Osteocyte (in vitro differentiated cells): ENCODE measurements at places on chromosomes 7 and 10. TPM values are rescaled to one million over a fixed set of nuclear protein-coding genes. Genes with fewer than 3 reads are reported as not detected.

Gene ADCYAP1R1
- total RNA-seq = not detected in 2 replicates

Gene SPDYE9
- total RNA-seq = not detected in 2 replicates

Gene EIF3A
- 146 and 147 TPM in 2 replicates for total RNA-seq

Gene CDCA7L
- total RNA-seq = 23.8 and 26.3 TPM in 2 replicates

Gene IFIT3
- 19.9 and 22.7 TPM in 2 replicates for total RNA-seq

Gene TMEM139
- total RNA-seq = not detected in 2 replicates

Gene PNLIPRP3
- not detected in 2 replicates for total RNA-seq

Gene IFIT2
- 8.8 and 11.0 TPM in 2 replicates for total RNA-seq

Gene ECHDC3
- total RNA-seq = 0.55 and 1.2 TPM in 2 replicates

Gene ANKRD61
- not detected in 2 replicates for total RNA-seq

- peaks cover 5% of the 10 kb centered on the region for H3K27me3 ChIP-seq
- no peak overlapping the region for H3K4me3 ChIP-seq
- H3K27ac ChIP-seq = no peak overlapping the region
- H3K36me3 ChIP-seq = no peaks in the 10 kb centered on the region
- H3K4me1 ChIP-seq = no peaks in the 10 kb centered on the region
These were observed 81.6 kb upstream of the MYO3A start for GRCh38 chr10:25852364-25852941.

- peaks cover 27% of the 10 kb centered on the region for H3K36me3 ChIP-seq
- H3K4me3 ChIP-seq = no peak overlapping the region
- H3K4me1 ChIP-seq = no peaks in the 10 kb centered on the region
- H3K27me3 ChIP-seq = no peaks in the 10 kb centered on the region
These were observed 557.1 kb downstream of the KCNMA1 start for GRCh38 chr10:77080361-77081027.

GRCh38 chr7:151125846-151126481 is 39.7 kb downstream of the AGAP3 start:
- no peak for DNase-seq
- peaks cover 6% of the 10 kb centered on the region for H3K4me1 ChIP-seq
- H3K36me3 ChIP-seq = peaks cover 43% of the 10 kb centered on the region
- peak overlapping the region; percentile 54 for H3K27ac ChIP-seq

DNA sequence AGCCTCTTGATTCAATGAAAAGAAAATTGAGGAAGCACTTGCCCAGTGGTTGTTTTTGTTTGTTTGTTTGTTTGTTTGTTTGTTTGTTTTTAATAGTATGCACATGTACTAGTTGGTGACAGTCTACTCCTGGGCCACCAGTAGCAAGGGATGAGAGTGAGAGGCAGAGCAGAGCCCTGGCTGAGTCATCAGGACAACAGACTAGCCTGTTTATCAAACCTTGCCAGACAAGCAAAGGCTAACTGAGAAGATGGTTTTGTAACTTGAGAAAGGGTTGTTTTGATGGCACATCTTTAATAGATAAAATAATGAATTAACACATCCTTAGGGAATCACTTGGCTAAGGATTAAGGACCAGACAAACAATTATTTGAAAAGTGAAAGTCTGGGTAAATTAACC is 78.1 kb downstream of the INHBA start:
- H3K4me3 ChIP-seq = no peak overlapping the region
- no peak for DNase-seq
- peaks cover 14% of the 10 kb centered on the region for H3K4me1 ChIP-seq
- H3K27ac ChIP-seq = no peak overlapping the region
- H3K27me3 ChIP-seq = no peaks in the 10 kb centered on the region

DNA sequence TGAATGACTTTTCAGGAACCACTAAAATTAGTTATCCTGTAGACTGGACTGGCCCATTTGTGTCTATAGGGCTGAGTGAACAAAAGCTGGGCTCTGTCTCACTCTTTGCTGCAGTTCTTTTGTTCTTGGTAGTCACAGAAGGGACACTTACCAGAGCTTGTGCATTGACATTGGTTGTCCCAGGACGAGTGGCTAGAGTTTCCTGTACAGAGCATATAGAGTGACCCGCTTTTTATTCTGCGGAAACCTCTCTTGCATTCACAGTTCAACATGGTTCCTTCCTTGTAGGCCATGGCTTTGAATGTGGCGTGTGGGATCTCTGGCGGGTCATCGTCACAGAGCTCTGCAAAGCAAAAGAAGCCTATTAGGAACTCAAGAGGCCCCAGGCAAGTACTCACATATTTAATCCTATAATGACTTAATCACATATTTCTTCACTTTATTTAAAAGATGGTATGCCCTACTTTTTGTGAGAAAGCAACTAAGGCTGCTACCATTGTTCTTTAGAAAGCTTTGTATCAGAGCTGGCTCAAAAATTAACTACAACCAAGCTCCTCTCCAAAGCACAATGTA is 36.4 kb downstream of the IL2RA start:
- H3K36me3 ChIP-seq = peaks cover 2% of the 10 kb centered on the region
- peak; percentile 40 for DNase-seq
- peaks cover 17% of the 10 kb centered on the region for H3K27me3 ChIP-seq
- H3K27ac ChIP-seq = no peak overlapping the region

GRCh38 chr7:25024066-25024465 is 44.1 kb upstream of the OSBPL3 start:
- no peak overlapping the region for H3K27ac ChIP-seq
- H3K4me3 ChIP-seq = no peak overlapping the region
- no peaks in the 10 kb centered on the region for H3K36me3 ChIP-seq
- H3K4me1 ChIP-seq = peaks cover 15% of the 10 kb centered on the region
- H3K27me3 ChIP-seq = no peaks in the 10 kb centered on the region

DNA sequence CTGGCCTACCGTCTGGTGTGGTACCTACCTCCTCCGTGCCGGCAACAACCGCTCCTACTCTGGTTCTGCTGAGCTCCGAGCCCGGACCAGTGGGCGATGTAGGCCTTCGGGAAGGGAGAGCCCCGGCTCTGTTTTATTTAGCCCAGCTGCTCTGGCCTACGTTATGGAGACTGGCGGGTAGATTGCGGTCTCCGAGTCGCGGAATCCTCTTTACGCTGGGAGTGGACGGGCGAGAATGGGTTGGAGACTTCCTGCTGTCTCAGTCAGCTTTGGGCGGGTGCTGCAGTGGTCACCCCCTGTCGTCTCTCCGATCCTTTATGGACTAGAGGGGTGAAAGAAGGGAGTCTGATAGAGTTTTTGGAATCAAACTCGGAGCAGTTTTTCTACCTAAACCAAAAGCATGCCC is 406 bp downstream of the CBLL1 start:
- H3K4me3 ChIP-seq = peak overlapping the region; percentile 94
- peaks cover 14% of the 10 kb centered on the region for H3K27me3 ChIP-seq
- H3K36me3 ChIP-seq = peaks cover 2% of the 10 kb centered on the region
- peaks cover 39% of the 10 kb centered on the region for H3K4me1 ChIP-seq

- H3K36me3 ChIP-seq = peaks cover 56% of the 10 kb centered on the region
- no peak overlapping the region for H3K27ac ChIP-seq
- no peaks in the 10 kb centered on the region for H3K27me3 ChIP-seq
- peaks cover 12% of the 10 kb centered on the region for H3K4me1 ChIP-seq
These were observed 17.6 kb downstream of the BCCIP start for GRCh38 chr10:125840955-125841354.

DNA sequence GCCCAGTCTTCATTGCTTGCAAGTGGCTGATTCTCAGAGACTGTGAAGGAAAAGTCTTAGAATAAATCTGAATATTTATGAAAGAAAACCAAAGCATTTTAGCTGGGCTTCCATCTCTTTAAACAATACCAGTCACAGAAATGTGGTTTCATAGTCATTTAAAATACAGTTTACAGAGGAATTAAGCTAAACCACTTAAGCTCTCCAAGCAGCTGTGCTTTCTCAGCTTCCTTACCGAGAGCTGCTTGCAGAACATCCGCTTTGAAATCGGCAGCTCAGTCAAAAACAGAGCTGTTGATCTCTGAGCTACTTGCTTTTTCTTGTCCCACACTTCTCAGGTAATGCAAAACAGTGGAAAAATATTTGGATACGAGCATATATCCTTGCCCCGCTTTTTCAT is 134.5 kb downstream of the DYNC1I1 start:
- peaks cover 12% of the 10 kb centered on the region for H3K36me3 ChIP-seq
- no peaks in the 10 kb centered on the region for H3K27me3 ChIP-seq
- no peak overlapping the region for H3K4me3 ChIP-seq
- H3K27ac ChIP-seq = no peak overlapping the region
- no peak for DNase-seq
- H3K4me1 ChIP-seq = no peaks in the 10 kb centered on the region

DNA sequence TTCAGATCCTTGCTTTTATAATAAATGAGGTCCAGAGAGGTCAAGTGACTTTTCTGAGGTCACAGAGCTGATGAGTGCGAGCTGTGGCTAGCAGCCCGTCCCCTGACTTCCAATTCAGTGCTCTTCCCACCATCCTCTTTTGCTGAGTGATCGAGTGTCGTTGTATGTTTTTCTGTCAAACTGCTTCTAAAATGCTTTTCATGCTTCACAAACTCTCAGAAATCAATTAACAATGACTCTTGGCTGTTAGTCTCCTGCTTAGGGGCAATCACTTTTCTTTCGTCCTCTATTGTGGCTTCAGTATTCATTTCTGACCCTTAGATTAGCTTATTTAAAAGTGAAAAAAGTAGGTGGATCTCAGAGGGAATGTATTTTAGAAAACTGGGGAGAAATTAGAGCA is 423.7 kb downstream of the DPP6 start:
- H3K27me3 ChIP-seq = no peaks in the 10 kb centered on the region
- DNase-seq = no peak
- no peaks in the 10 kb centered on the region for H3K36me3 ChIP-seq
- no peak overlapping the region for H3K4me3 ChIP-seq

DNA sequence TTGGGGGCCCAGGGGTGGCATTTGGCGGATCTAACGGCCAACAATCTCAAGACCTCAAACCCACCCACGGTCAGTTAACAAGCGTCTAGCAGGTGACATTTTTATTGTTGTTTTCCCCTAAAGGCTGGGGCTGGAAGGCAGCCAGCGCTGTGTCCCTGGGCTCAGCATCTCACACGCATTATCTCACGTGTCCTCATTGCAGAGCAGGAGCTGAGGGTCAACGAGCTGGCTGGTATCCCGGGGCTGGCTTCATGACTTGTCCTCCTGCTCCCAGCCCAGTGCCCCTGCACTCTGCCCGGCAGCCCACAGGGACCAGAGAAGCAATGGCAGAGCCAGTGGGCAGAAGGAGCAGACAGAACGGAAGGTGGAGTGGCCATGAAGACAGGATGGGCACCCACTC is 54.4 kb upstream of the TMEM273 start:
- H3K4me1 ChIP-seq = no peaks in the 10 kb centered on the region
- peaks cover 12% of the 10 kb centered on the region for H3K27me3 ChIP-seq
- no peak for DNase-seq

DNA sequence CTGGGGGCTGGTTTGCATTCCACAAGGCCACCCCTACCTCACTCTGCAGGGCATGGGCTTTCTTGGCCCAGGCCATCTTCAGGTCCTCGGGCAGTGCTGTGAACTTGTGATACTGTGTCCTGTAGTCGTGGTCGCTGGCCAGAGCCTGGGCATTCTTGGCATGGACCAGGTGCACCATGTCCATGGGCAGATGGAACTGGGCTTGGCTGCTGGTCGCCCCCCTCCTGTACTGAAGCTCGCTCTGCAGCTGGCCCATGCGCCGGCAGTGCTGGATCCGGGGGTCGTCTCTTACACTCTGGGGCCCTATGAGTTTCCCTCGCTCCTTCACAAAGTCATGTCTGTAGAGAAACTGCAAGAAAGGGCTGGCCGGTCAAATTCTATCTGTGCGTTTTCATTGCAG is 51.7 kb downstream of the HABP2 start:
- H3K4me3 ChIP-seq = no peak overlapping the region
- no peak for DNase-seq
- H3K27me3 ChIP-seq = peaks cover 24% of the 10 kb centered on the region
- no peaks in the 10 kb centered on the region for H3K36me3 ChIP-seq
- no peak overlapping the region for H3K27ac ChIP-seq

GRCh38 chr7:12805518-12805928 is 118.1 kb downstream of the ARL4A start:
- no peaks in the 10 kb centered on the region for H3K27me3 ChIP-seq
- no peak for DNase-seq

DNA sequence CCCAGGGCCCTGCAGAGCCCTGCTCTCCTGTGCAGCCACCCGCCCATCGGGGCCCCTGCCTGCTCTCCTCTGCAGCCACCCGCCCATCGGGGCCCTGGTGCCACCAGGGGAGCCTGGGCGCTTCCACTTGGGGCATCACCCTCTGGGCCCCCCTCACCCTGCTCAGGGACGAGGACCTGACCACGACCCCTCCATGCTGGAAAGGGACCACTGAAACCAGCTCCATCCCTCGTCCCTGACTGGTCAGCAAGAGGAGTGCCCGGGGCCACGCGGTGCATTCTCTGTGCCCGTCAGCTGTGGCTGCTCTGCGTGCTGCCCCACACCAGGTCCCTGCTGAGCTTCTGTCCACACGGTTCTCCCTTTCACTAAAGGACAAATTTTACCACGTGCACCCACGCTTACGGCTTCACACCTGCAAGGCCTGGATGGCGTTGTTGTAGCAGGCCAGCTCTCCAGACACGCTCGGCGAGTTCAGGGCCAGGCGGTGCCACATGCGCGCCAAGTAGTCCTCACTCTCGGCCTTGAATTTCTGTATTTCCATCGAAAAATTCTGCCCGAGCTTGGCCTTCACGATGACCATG is 57.6 kb downstream of the CFAP46 start:
- H3K36me3 ChIP-seq = no peaks in the 10 kb centered on the region
- H3K4me3 ChIP-seq = no peak overlapping the region
- H3K27me3 ChIP-seq = peaks cover 15% of the 10 kb centered on the region
- no peak overlapping the region for H3K27ac ChIP-seq
- DNase-seq = no peak

DNA sequence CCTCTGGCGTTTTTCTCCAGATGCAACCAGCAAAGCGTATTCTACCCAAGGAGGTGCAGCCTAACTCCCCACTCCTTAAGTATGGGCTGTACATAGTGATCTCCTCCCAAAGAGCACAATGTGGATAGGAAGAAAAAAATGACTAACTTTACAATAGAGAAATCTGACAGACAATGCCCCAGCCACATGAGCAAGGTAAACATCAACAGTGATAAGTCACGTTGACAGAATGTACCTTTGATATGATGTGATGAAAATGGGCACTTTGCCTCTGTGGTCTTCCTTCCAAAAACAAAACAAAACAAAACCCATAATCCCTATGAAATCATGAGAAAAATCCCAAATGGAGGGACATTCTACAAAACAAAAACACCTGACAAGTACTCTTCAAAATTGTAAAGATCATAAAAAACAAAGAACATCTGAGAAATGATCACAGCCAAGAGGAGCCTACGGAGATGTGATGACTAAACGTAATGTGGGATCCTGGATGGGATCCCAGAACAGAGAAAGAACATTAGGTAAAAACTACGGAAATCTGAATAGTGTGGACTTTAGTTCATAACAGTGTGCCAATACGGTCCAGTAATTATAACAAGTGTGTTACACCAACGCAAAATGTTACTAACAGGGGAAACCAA is 50.6 kb downstream of the ABLIM1 start:
- H3K36me3 ChIP-seq = no peaks in the 10 kb centered on the region
- H3K4me3 ChIP-seq = no peak overlapping the region
- H3K27ac ChIP-seq = no peak overlapping the region
- DNase-seq = no peak

- no peak overlapping the region for H3K27ac ChIP-seq
- no peak for DNase-seq
- peaks cover 34% of the 10 kb centered on the region for H3K4me1 ChIP-seq
- H3K4me3 ChIP-seq = no peak overlapping the region
- H3K36me3 ChIP-seq = no peaks in the 10 kb centered on the region
These were observed 52.0 kb upstream of the SMNDC1 start for GRCh38 chr10:110356628-110357245.
